ENCODE measurements at places on chromosomes 7 and 10. TPM values are rescaled to one million over a fixed set of nuclear protein-coding genes. Genes with fewer than 3 reads are reported as not detected.

The NME8 gene
- total RNA-seq: not detected

GRCh38 chr7:114212721-114213429 lies 201.7 kb upstream of the FOXP2 start:
- H3K4me1 ChIP-seq: no peaks in the 10 kb centered on the region
- no peak overlapping the region for H3K27ac ChIP-seq
- no peak for DNase-seq
- peaks cover 9% of the 10 kb centered on the region for H3K36me3 ChIP-seq

The NRG3 gene
- 1.0 TPM for total RNA-seq

GRCh38 chr7:43108255-43109011 lies 4.0 kb upstream of the HECW1 start:
- no peaks in the 10 kb centered on the region for H3K4me1 ChIP-seq
- no peaks in the 10 kb centered on the region for H3K36me3 ChIP-seq

GRCh38 chr7:114416129-114416990 lies 1.7 kb downstream of the FOXP2 start:
- peaks cover 18% of the 10 kb centered on the region for H3K27me3 ChIP-seq
- H3K27ac ChIP-seq: peak overlapping the region; percentile 22
- no peak for DNase-seq
- no peaks in the 10 kb centered on the region for H3K36me3 ChIP-seq

DNA sequence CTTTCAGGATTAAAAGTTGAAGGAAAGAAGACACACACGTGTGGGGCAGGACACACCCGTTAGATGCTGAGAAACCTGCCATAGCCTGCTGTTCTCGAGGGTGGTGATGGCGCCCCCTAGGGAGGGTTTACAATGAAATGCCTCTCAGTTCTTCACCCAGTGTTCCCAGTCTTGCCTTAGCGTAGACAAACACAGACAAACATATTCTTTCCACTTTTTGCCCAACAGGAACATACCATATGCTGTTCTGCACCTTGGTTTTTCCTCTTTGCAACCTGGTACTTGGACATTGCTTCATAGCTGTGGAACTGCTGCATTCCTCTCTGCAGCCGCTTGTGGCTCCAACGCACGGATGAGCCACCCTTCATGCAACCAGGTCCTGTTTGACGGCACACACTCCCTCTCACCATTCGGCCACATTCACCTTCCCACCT lies 23.3 kb upstream of the HSPA12A start:
- no peak for DNase-seq
- H3K4me3 ChIP-seq: no peak overlapping the region
- H3K27me3 ChIP-seq: no peaks in the 10 kb centered on the region
- H3K36me3 ChIP-seq: peaks cover 4% of the 10 kb centered on the region

DNA sequence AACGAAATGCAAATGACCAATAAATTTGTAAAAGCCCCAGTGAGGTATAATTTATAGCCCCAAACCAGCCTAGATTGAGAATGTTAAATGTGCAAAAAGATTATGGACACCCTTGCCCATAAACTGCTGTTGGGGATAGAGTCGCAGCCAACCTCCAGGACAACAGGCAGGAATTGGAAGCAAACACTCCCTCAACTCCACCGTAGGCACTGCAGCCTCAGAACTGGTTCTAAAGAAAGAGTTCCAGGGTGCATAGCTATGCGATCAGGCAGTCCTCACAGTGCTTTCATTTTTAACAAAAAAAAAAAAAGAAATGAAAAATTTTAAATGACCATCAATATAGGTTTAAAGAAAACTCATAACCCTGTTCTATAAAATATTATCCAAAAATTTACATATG lies 86.2 kb downstream of the CXCL12 start:
- no peak overlapping the region for H3K4me3 ChIP-seq
- no peak overlapping the region for H3K27ac ChIP-seq
- peaks cover 9% of the 10 kb centered on the region for H3K4me1 ChIP-seq
- no peak for DNase-seq

DNA sequence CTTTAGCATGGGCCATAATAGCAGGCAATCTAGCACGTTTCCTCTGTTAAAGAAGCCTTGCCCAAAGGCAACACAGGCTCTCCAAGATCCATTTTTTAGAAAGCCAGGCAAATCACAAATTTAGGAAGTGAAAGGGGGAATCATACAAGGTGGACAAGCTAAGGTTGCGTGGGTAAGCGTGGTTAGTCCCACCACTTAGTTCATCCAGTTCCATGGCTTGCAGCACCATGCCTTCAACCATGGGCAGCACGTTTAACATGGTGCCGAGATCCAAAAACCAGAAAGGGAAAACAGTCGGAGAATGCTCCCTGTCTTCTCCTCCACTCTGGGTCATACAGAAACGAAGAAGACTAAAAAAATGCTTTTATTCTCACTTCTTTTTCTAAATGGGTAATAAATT lies 234.4 kb upstream of the IMMP2L start:
- H3K27me3 ChIP-seq: no peaks in the 10 kb centered on the region
- no peak overlapping the region for H3K27ac ChIP-seq
- peaks cover 55% of the 10 kb centered on the region for H3K36me3 ChIP-seq
- H3K4me1 ChIP-seq: no peaks in the 10 kb centered on the region

DNA sequence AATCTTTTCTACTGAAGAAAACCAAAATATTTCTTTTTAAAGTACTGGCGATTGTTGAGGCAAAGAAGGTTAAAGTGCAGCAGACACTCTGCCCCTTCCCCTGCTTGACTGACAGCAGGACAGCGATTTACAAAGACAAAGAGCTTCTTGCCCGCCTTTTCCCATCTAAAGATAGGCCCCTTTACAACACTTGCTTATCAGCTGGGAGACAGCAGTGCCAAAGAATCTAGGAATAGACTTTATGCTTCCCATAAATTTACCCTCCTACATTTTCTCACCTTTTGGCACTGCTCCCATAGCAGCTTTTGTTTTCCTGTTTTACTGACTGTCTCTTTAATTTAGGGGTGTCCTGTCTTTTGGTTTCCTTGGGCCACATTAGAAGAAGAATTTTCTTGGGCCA lies 824.1 kb downstream of the CCSER2 start:
- peaks cover 8% of the 10 kb centered on the region for H3K27me3 ChIP-seq
- H3K27ac ChIP-seq: no peak overlapping the region
- H3K4me1 ChIP-seq: no peaks in the 10 kb centered on the region
- DNase-seq: no peak

GRCh38 chr7:42023262-42023661 lies 213.7 kb downstream of the GLI3 start:
- no peak overlapping the region for H3K27ac ChIP-seq
- peaks cover 67% of the 10 kb centered on the region for H3K4me1 ChIP-seq
- peaks cover 73% of the 10 kb centered on the region for H3K36me3 ChIP-seq
- DNase-seq: no peak

- H3K27ac ChIP-seq: no peak overlapping the region
- no peak for DNase-seq
- no peaks in the 10 kb centered on the region for H3K27me3 ChIP-seq
Observed at GRCh38 chr7:27774717-27775328, 34.9 kb downstream of the TAX1BP1 start.

GRCh38 chr7:19145434-19146115 lies 354 bp upstream of the FERD3L start:
- peak overlapping the region; percentile 78 for H3K4me3 ChIP-seq
- no peaks in the 10 kb centered on the region for H3K36me3 ChIP-seq
- no peak for DNase-seq
- peaks cover 12% of the 10 kb centered on the region for H3K4me1 ChIP-seq
- H3K27ac ChIP-seq: no peak overlapping the region

The PRRT4 gene
- 7.7 TPM for total RNA-seq

GRCh38 chr7:43309706-43310022 lies 197.2 kb downstream of the HECW1 start:
- H3K4me3 ChIP-seq: no peak overlapping the region
- peaks cover 6% of the 10 kb centered on the region for H3K4me1 ChIP-seq
- H3K36me3 ChIP-seq: no peaks in the 10 kb centered on the region
- peaks cover 5% of the 10 kb centered on the region for H3K27me3 ChIP-seq

GRCh38 chr10:43323245-43323644 lies 48.2 kb upstream of the FXYD4 start:
- peak overlapping the region; percentile 80 for H3K4me3 ChIP-seq
- peak overlapping the region; percentile 84 for H3K27ac ChIP-seq
- H3K4me1 ChIP-seq: peaks cover 21% of the 10 kb centered on the region
- no peaks in the 10 kb centered on the region for H3K36me3 ChIP-seq

DNA sequence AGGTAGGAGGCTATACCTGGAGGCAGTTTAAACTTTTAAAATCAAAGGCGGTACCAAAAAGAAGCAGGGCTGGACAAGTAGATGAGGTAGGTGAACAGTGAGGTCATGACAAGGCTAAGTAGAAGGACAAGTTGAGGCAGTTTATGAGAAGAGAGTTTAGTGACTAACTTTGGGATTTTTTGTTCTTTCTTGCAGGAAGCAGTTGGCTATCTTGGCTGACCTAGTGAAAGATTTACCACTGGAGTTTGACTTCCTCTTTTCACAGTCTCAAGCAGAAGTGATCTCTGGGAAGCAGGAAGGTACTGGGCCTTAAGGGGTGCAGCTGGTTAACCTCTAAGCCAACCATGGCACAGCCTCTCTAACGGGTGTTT lies 26.3 kb downstream of the ENTPD7 start:
- H3K27me3 ChIP-seq: no peaks in the 10 kb centered on the region
- no peak for DNase-seq
- peaks cover 10% of the 10 kb centered on the region for H3K36me3 ChIP-seq
- no peaks in the 10 kb centered on the region for H3K4me1 ChIP-seq
- no peak overlapping the region for H3K4me3 ChIP-seq

DNA sequence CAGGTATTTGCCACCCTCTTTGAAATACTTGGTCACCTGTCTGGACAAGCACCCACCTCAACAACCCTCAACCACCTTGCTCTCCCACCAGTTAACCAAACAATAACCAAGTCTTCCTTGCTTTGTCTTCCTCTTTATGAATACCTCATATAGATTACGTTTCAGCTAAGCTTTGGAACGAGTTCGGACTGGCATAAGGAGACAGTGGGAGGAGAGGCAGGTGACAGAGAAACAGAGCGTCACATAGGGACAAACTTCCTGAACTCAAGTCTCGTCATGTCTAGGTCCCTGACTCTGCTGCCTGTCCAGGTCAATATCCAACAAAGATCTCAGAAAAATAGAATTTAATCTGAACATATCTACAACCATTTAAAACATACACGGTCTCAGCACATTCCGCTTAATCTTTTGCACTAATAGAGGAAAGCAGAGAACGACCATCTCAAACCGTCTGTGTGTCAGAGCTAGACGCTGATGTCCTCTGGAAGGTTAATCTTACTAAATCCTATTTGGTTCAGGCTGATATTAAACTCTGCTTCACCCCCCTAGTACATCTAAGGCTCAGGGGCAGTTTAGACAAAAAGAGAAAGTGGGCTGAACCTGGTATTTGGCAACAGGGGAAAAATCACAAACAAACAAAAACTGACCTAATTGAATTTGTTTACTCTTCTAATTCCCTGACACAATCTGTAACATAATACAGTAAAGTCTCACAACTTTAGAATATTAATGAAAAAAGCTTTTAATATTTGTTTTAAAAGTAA lies 26.4 kb upstream of the SVOPL start:
- H3K4me1 ChIP-seq: no peaks in the 10 kb centered on the region
- H3K27me3 ChIP-seq: no peaks in the 10 kb centered on the region
- H3K27ac ChIP-seq: no peak overlapping the region

The SPDYE16 gene
- 0.51 TPM for total RNA-seq

The MMP21 gene
- not detected for total RNA-seq

The HECW1 gene
- 1.4 TPM for total RNA-seq

DNA sequence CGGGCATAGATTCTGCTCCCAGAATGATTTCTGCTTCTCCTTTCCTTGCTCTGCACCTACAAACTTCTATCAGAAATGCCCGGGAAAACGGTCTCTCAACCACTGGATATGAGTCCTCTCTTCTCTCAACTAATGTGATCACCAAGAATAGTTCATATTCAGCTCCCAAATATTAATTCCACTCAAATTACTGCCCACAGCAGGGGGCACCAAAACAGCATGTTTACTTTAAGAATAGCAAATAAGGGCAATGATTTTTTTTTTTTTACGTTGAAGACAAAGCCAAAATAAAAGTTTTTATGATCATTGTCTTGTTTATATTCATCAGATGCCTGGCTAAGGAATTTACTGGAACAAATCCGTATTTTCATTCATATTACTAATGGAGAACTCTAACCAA lies 94.9 kb upstream of the PRSS1 start:
- no peak overlapping the region for H3K27ac ChIP-seq
- H3K4me1 ChIP-seq: no peaks in the 10 kb centered on the region
- H3K27me3 ChIP-seq: peaks cover 7% of the 10 kb centered on the region

The TMEM236 gene
- 11.6 TPM for total RNA-seq
